BJ (cell line): ENCODE measurements at places on chromosomes 3 and 15.

- no peak for DNase-seq
Observed at GRCh38 chr15:39243396-39243795, 337.5 kb upstream of the THBS1 start.

GRCh38 chr15:39828374-39828931 lies 45.8 kb upstream of the FSIP1 start:
- no peak for DNase-seq

- DNase-seq = no peak
Observed at GRCh38 chr3:149506965-149507364, 32.5 kb downstream of the TM4SF4 start.

DNA sequence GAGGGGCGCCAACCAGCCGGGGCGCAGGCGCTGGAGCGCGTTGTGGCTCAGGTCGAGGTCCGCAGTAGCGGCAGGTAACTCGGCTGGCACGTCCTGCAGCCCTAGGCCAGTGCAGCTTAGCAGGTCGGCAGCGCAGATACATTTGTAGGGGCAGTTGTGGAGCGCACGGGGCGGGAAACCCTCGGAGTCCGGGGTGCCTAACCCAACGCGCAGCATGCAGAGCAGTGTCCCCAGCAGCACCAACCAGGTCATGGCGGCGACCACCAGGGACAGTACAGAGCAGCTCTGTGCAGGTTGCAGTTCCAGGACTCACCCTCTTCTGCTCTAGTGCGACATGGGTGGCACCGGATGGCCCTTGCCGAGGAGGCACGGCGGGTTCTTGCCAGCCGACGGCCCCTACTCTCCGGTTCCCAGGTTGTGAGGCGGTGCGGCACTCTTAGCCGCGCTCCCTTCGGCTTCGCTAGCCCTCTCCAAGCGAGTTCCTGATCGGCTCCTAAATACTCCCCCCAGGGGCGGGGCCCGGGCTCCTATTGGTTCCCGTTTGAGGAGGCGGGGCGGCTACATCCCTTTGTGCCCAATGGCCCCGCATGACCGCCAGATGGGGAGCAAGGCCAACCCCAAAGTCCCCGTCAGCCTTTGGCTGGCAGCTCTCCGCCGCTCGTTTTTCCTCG lies at the start of gene AMIGO3:
Gene AMIGO3 (minus strand): TSS at position 471 of the 671 bp plus-strand sequence. CDS start 219 bp downstream, at position 252.
- peak; percentile 56 for DNase-seq

- DNase-seq = no peak
Observed at GRCh38 chr3:111336511-111336910, 205.5 kb upstream of the CD96 start.

DNA sequence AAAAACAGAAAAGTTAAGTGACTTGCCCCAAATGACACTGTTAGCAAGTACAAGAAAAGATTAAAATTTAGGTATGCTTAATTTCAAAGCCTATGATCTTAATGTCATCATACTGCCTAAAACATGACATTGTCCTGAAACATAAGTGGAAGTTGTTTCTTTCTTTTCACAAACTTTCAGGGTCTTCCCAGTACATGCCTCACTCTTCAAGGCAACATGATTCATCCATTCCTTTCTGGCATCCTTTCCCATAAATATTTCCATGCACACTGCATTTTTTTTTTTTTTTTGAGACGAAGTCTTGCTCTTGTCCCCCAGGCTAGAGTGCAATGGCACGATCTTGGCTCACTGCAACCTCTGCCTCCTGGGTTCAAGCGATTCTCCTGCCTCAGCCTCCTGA lies 42.5 kb upstream of the KPNA4 start:
- no peak for DNase-seq

GRCh38 chr3:36512555-36512954 lies 132.3 kb downstream of the STAC start:
- peak; percentile 91 for DNase-seq

DNA sequence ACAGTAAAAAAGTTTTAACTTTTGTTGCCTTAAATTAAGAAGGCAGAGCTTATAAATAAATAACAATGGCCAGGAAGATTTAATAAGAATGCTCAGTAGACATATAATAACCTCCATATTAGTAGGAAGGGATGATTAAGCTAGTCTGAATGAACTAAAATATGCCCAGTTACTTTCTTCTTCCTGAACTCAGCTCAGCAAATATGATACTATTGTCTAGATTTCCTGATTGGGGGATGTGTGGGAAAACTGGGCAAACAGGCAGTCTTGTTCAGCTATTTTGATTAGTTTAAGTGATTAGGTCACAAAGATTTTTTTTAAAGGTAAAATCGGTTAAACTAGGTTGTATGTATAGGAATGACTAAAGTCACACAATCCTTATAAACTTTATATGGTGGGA lies 167.2 kb upstream of the SLC2A2 start:
- no peak for DNase-seq

GRCh38 chr3:60178931-60179653 lies 1072.2 kb downstream of the FHIT start:
- DNase-seq = no peak

GRCh38 chr3:67474311-67474710 lies 180.1 kb downstream of the SUCLG2 start:
- DNase-seq = no peak

GRCh38 chr3:156812521-156813335 lies 13.4 kb upstream of the LEKR1 start:
- no peak for DNase-seq

- no peak for DNase-seq
Observed at GRCh38 chr3:155736381-155736780, 8.5 kb downstream of the PLCH1 start.
